ENCODE measurements at places on chromosomes 4 and X. TPM values are rescaled to one million over a fixed set of nuclear protein-coding genes. Genes with fewer than 3 reads are reported as not detected.

Gene MAGEA2B
- not detected for total RNA-seq

Gene ETDA
- not detected for total RNA-seq

Gene RASL11B
- total RNA-seq, result not detected

Gene STARD8
- 14.0 TPM for total RNA-seq

Gene DOK7
- total RNA-seq, result not detected

Gene UGT2B11
- not detected for total RNA-seq

Gene IL13RA2
- total RNA-seq, result not detected

Gene SPIN2A
- total RNA-seq, result not detected

Gene GRIA2
- not detected for total RNA-seq

Gene TBC1D9
- 57.1 TPM for total RNA-seq

Gene TEC
- 1.9 TPM for total RNA-seq

Gene DAPP1
- 5.7 TPM for total RNA-seq

Gene HELQ
- total RNA-seq, result 19.4 TPM

Gene PRDM8
- total RNA-seq, result 5.8 TPM

Gene PLP1
- 1.3 TPM for total RNA-seq

Gene ATP7A
- 9.5 TPM for total RNA-seq

Gene ESX1
- not detected for total RNA-seq

Gene GLRA2
- not detected for total RNA-seq

Gene EMCN
- total RNA-seq, result 10.2 TPM

Gene RENBP
- total RNA-seq, result 43.4 TPM

Gene TMEM150C
- 32.1 TPM for total RNA-seq

Gene ARHGAP4
- 32.4 TPM for total RNA-seq

Gene DGAT2L6
- total RNA-seq, result not detected

Gene MBNL3
- 29.5 TPM for total RNA-seq

Gene ZFP92
- 1.7 TPM for total RNA-seq

Gene PNMA5
- total RNA-seq, result not detected

Gene VSIG1
- not detected for total RNA-seq

Gene GIMD1
- total RNA-seq, result not detected

Gene CHRNA9
- not detected for total RNA-seq
